Chondrocyte (in vitro differentiated cells): ENCODE measurements at places on chromosomes 4 and X. TPM values are rescaled to one million over a fixed set of nuclear protein-coding genes. Genes with fewer than 3 reads are reported as not detected.

GRCh38 chr4:147981305-147981704 is 249.4 kb downstream of the ARHGAP10 start:
- no peak overlapping the region for H3K4me3 ChIP-seq
- peaks cover 82% of the 10 kb centered on the region for H3K4me1 ChIP-seq
- peak overlapping the region; percentile 79 for H3K27ac ChIP-seq
- DNase-seq = no peak

- DNase-seq = no peak
- H3K27me3 ChIP-seq = no peaks in the 10 kb centered on the region
- no peak overlapping the region for H3K4me3 ChIP-seq
- H3K4me1 ChIP-seq = no peaks in the 10 kb centered on the region
Measured at GRCh38 chrX:53580742-53581504, 105.6 kb downstream of the HUWE1 start.

The ZAR1 gene
- not detected in 3 replicates for total RNA-seq

DNA sequence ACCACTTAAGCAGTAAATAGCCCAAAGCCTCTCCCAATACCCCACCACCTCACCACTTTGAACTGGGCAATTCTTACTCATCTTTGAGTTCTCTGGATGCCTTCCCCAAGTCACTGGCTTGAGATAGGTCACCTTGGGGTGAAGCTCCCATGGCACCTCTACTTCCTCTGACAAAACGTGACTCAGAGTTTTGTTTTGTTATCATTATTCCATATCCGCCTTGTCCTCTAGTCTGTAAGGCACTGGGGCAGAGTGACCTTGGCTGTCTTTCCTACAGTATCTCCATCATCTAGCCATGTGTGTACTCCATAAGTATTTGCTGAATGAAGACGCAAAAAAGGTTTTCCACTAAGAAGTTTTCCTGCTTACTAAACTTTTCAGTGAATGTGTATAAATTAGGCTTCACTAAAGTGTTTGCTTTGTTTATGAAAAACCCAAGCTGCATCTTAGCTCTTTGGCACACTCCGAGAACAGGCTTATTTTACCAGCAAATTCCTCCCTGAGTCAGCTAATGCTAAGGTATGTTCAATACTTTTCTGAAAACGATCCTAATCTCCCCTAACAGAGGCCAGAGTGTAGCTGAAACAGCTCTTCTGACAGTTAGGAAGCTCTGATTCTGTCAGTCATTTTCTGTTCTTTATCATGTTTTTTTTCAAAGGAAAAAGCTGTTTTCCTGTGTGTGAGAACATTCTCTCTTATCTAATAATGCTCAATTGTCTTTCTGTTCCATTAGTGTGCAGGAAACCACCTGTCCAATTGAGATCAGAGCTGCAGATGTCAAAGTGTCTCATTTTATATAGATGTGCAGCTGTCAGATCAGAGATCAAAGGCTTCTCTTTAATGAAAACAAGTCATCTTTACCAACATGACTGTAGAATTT is 30.2 kb upstream of the TSPAN5 start:
- no peak for DNase-seq
- H3K4me3 ChIP-seq = no peak overlapping the region
- H3K27me3 ChIP-seq = no peaks in the 10 kb centered on the region
- H3K36me3 ChIP-seq = no peaks in the 10 kb centered on the region
- H3K27ac ChIP-seq = no peak overlapping the region

DNA sequence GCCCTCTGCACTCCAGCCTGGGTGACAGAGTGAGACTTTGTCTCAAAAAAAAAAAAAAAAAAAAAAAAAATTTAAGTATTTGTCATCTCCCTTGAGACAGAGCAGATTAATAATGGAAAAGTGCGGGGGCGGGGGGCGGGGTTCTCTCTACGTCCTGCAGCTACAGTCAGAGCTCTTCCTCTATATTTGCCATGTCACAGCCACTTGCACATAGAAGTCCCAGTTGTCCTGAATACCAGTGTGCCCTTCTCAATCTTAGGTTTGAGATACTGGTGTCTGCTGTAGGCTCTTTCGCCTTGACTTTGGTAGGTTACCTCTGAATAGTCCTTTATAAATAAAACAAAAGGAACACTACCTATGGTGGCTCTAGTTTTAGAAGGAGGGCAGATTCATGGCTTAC is 237.8 kb upstream of the PGRMC2 start:
- H3K27ac ChIP-seq = peak overlapping the region; percentile 94
- no peak for DNase-seq
- H3K27me3 ChIP-seq = no peaks in the 10 kb centered on the region

DNA sequence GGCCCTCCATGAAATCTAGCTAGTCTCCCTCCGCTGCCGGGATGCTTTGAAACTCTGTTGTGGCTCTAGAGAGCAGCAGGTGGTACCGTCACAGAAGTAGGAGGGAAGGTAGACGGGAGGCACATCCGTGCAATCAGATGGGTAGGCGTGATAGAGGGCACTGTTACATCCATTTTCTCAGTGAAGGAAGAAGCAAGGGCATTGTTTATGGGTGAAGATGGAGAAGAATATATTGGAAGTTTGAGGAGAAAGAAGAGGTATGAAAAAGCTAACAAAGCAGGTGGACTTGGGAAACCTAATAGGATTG is 1.3 kb downstream of the ANAPC4 start:
- no peak overlapping the region for H3K27ac ChIP-seq
- H3K4me3 ChIP-seq = no peak overlapping the region
- no peak for DNase-seq
- H3K27me3 ChIP-seq = no peaks in the 10 kb centered on the region

- H3K4me3 ChIP-seq = no peak overlapping the region
- no peak for DNase-seq
- no peaks in the 10 kb centered on the region for H3K36me3 ChIP-seq
- H3K27me3 ChIP-seq = no peaks in the 10 kb centered on the region
- H3K4me1 ChIP-seq = no peaks in the 10 kb centered on the region
Measured at GRCh38 chrX:10199212-10199611, 42.4 kb downstream of the CLCN4 start.

The SPIN2A gene
- 0.54 to 2.3 TPM (median 1.0 TPM) in 3 replicates for total RNA-seq

GRCh38 chr4:15232366-15233263 is 195.2 kb upstream of the C1QTNF7 start:
- peak overlapping the region; percentile 74 for H3K27ac ChIP-seq
- no peak for DNase-seq
- no peaks in the 10 kb centered on the region for H3K36me3 ChIP-seq
- no peaks in the 10 kb centered on the region for H3K27me3 ChIP-seq
- H3K4me3 ChIP-seq = no peak overlapping the region
- peaks cover 43% of the 10 kb centered on the region for H3K4me1 ChIP-seq

The MAGEB10 gene
- total RNA-seq = not detected in 3 replicates

DNA sequence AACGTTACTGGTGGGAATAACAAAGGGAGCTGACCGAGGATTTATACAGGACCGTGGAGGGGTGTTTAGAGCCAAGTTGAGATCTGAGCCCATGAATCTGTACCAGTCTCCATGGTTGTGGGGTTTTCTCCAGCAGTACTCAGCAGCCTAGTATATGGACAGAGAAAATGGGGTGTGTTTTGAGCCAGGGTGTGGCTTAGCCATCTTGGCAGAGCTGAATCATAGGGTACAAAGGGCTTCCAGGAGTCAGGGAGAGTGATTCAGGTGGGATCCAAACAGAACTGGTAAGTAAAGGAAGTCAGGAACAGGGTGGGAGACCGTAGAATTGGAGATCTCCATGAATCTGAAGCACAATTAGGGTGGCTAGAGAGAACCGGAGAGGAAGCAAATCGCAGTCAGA is 7.4 kb upstream of the HPRT1 start:
- no peaks in the 10 kb centered on the region for H3K4me1 ChIP-seq
- H3K36me3 ChIP-seq = no peaks in the 10 kb centered on the region
- no peak for DNase-seq

The GAK gene
- 61.4 to 85.7 TPM (median 69.2 TPM) in 3 replicates for total RNA-seq

DNA sequence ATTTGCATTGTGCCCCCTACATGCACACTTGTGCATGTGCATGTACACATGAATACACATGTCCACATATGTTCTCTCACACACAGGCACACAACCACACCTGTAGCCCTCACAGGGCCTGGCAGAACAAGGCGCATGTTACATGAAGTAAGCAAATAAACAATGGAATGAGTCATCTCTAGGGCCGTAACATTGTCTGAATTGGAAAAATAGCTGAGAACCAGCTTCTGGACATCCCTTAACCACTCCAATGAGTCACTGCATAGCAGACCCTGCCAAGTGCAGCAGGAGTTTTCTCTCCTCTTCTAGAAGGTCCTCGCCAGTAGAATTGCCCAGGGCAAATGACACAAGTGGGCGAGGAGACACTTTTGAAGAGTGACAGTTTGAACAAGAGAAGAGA is 66.1 kb downstream of the MAGEA10 start:
- H3K27ac ChIP-seq = no peak overlapping the region
- H3K27me3 ChIP-seq = no peaks in the 10 kb centered on the region
- DNase-seq = no peak

GRCh38 chr4:119632216-119632615 is 3.6 kb upstream of the PDE5A start:
- peaks cover 11% of the 10 kb centered on the region for H3K4me1 ChIP-seq
- H3K27ac ChIP-seq = peak overlapping the region; percentile 27
- no peak overlapping the region for H3K4me3 ChIP-seq
- H3K36me3 ChIP-seq = no peaks in the 10 kb centered on the region
- H3K27me3 ChIP-seq = no peaks in the 10 kb centered on the region
- DNase-seq = no peak

DNA sequence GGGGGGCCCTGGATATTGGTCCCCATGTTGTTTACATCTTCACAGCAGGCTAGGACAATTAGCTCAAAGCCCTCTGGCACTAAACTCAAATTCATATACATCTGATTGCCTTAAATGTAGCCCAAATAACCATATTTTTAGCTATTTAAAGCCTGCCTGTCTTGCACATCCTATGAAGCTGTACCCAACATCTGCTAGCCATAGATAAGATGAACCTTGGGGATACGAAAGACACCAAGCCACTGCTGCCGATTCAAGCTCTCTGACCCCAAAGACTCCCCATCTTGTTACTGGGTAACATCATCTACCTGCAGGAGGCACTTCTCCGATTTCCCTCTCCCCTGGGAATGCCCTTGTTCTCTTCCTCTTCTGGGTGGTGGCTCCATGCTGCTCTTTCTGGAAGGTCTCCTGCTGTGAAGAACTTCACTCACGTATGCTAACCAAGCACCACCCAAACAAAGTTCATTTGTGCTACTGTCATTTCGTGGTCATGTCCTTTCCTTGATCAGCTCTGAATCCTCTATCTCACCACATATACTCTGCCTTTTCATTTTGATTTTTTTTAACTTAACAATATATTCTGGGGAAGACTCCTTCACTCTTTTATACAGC is 107.7 kb upstream of the ATXN3L start:
- peak overlapping the region; percentile 90 for H3K27ac ChIP-seq
- H3K36me3 ChIP-seq = no peaks in the 10 kb centered on the region
- H3K27me3 ChIP-seq = no peaks in the 10 kb centered on the region
- H3K4me1 ChIP-seq = peaks cover 31% of the 10 kb centered on the region
- DNase-seq = no peak

DNA sequence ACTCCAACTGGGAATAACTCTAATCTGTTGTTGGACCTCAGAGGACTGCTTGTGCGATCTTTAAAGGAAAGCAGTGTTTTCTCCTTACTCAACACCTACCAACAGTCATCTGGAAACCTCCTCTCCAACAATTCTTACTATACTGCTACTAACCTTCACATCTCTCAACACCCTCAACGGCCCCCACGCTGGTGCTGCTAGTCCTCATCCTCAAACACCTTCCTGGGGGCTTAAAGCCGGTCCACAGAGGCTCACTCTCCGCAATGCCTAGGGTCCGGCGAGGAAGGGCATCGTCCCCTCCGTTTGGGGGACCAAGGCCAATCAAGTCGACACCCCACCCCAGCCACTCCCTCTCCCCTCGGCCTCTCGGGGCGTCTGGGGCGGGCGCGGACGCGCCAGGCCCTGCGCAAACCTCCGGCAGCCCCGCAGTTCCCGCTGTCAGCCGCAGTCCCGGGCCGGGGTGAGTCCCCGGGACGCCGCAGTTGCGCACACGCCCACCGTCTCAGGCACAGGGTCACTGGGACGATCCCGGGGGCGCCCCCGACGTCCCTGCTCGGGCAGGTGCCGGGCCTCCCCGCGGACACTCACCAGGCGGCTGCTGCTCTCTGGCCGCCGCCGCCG is 418 bp downstream of the TAB3 start:
- H3K27me3 ChIP-seq = no peaks in the 10 kb centered on the region
- H3K4me1 ChIP-seq = peaks cover 6% of the 10 kb centered on the region
- no peak for DNase-seq

GRCh38 chr4:98672583-98673287 is 14.3 kb upstream of the TSPAN5 start:
- DNase-seq = no peak
- H3K27ac ChIP-seq = no peak overlapping the region
- no peaks in the 10 kb centered on the region for H3K36me3 ChIP-seq
- H3K4me3 ChIP-seq = no peak overlapping the region
- no peaks in the 10 kb centered on the region for H3K4me1 ChIP-seq
- H3K27me3 ChIP-seq = no peaks in the 10 kb centered on the region

The NXF2 gene
- total RNA-seq = not detected in 3 replicates

DNA sequence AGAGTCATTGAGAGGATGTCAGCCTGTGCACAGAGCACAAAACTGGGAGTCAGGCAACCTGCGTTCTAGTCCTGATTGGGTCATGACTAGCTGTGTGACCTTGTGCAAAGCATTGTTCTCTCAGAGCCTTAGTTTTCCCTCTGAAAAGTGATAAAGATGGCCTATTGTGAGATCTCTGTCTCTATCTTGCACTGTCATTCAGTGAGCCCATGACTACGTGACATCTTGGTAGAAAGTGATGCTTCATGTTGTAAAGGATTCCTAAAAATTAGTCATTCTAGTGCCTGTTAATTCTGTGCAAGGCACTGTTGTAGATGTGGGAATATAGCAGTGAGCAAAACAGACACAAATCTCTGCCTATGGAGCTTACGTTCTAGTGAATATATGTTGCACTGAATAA is 2.5 kb downstream of the PGRMC1 start:
- no peak for DNase-seq
- peaks cover 44% of the 10 kb centered on the region for H3K4me1 ChIP-seq
- no peak overlapping the region for H3K27ac ChIP-seq
- peak overlapping the region; percentile 83 for H3K4me3 ChIP-seq
- H3K36me3 ChIP-seq = peaks cover 6% of the 10 kb centered on the region

The TBX22 gene
- not detected in 3 replicates for total RNA-seq

DNA sequence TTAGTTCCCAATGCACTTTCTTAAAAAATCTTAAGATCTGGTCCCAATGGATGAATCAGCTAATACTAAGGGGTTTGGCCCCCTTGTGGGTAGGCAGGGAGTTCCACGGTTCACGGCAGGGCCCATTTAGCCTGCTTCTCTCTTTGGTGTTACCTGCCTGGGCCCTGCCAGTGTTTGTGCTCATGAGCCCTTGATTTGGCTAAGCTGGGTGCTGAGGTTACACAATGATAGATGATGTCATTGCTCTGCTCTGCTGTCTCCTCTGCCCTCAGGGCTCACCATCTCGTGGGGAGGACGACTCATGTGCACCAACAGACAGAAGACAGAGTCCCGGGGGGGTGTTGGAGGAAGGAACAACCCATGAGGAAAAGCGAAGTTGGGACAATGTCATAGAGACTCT is 24.4 kb downstream of the RTL5 start:
- H3K27me3 ChIP-seq = no peaks in the 10 kb centered on the region
- no peak overlapping the region for H3K4me3 ChIP-seq
- H3K4me1 ChIP-seq = peaks cover 4% of the 10 kb centered on the region
- no peak overlapping the region for H3K27ac ChIP-seq
